NCI-H526 (cell line): ENCODE measurements at places on chromosomes 5 and 9.

- DNase-seq: no peak
Observed at GRCh38 chr9:33414268-33414667, 11.9 kb upstream of the AQP7 start.

GRCh38 chr9:132672413-132672690 lies 2.1 kb downstream of the GTF3C4 start:
- no peak for DNase-seq

GRCh38 chr5:39547553-39548154 lies 122.9 kb upstream of the DAB2 start:
- peak; percentile 41 for DNase-seq

GRCh38 chr9:77021922-77022782 lies 2.7 kb downstream of the FOXB2 start:
- DNase-seq: no peak

- DNase-seq: no peak
Observed at GRCh38 chr5:109844695-109845094, 155.0 kb downstream of the MAN2A1 start.

DNA sequence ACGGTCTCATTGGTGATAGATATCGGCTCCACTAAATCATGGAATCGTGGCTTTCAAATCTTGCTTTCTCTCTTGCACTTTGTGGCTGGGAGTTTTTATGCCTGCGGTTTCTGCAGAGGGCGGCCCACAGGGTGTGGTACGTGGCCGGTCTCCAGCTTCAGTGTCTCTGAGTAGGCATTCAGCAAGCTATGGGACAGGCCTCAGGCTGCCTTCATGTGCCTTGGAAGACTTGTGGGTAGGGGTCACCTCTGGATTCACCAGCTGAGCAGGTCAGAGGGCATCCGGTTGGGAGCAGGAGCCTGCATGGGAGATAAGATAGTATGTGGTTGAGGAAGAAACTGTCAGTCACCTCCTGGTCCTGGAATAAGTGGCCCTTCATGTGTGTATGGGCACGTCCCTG lies 47.7 kb downstream of the AMBP start:
- no peak for DNase-seq

DNA sequence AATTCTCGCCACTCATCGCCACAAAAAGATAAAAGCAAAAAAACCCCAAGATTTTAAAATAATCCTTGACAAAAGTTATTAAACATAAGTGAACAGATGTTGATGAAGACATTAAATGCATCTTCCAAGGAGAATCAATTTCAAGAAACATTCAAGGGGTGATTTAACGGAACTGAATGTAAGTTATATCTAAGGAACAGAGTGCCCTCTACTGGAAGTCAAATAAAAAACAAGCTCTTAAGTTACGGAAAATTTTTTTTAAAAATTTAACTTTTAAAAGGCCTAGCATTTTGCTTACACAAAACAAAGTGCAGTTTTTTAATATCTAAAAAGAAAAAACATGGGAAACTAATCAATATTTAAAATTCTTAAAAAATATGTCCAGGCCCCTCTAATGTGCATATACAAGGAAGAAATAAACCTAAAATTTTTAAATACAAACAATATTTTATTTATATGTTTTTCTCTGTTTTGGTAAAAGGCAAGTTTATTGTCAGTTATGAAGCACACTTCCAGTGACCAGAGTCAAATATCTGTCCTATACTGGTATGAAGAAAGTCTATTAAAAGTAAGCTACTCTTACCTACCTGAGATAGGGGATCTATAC lies 28.0 kb downstream of the TEX10 start:
- no peak for DNase-seq

- DNase-seq: no peak
Observed at GRCh38 chr5:95634081-95634480, 12.5 kb upstream of the RFESD start.

DNA sequence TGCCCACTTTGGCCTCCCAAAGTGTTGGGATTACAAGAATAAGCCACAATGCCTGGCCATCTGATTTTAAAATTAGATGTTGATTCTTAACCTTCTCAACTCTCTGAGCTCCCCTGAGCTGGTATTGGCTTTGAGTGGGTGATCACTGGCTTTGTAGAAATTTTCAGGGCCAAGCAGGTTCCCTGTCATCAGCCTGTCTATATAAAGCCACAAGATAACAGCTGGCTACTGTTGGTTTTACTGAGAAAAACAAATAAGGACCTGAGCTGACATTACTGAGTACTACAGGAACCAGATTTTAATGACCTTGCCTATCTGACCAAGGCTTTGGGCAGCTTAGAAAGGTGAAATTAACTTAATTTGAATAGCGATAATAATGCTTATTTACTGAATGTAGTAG lies 153.6 kb downstream of the MSX2 start:
- no peak for DNase-seq

- DNase-seq: peak; percentile 77
Observed at GRCh38 chr9:34403554-34404380, 27.1 kb upstream of the MYORG start.

- DNase-seq: no peak
Observed at GRCh38 chr5:74624931-74625505, 15.5 kb downstream of the ENC1 start.

DNA sequence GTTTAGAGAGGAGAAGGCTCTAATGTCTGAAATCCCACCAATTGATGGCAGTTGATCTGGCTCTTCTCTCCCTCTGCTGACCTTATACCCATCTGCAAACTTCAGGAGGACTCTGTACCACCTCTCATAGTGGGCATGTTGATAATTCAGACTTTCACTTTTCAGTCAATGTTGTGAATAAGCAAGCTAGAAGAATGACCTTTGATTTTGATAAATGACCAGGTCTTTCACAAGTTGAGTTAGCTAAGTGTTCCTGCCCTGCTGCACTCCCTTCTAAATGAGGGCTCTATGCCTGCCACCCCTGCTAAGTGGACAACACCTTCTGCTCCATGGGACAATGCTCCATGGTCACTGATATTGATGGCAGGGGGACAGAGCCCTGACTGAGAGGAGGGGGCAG lies 74.7 kb downstream of the SPRY4 start:
- no peak for DNase-seq

- no peak for DNase-seq
Observed at GRCh38 chr5:169374761-169375160, 73.8 kb upstream of the SLIT3 start.

- DNase-seq: no peak
Observed at GRCh38 chr5:142815469-142815868, 45.3 kb downstream of the ARHGAP26 start.

- DNase-seq: no peak
Observed at GRCh38 chr5:20300110-20300509, 312.1 kb upstream of the CDH18 start.

- DNase-seq: no peak
Observed at GRCh38 chr9:87810679-87811178, 71.9 kb upstream of the SPATA31E1 start.
